ENCODE measurements at places on chromosomes 4 and X.

DNA sequence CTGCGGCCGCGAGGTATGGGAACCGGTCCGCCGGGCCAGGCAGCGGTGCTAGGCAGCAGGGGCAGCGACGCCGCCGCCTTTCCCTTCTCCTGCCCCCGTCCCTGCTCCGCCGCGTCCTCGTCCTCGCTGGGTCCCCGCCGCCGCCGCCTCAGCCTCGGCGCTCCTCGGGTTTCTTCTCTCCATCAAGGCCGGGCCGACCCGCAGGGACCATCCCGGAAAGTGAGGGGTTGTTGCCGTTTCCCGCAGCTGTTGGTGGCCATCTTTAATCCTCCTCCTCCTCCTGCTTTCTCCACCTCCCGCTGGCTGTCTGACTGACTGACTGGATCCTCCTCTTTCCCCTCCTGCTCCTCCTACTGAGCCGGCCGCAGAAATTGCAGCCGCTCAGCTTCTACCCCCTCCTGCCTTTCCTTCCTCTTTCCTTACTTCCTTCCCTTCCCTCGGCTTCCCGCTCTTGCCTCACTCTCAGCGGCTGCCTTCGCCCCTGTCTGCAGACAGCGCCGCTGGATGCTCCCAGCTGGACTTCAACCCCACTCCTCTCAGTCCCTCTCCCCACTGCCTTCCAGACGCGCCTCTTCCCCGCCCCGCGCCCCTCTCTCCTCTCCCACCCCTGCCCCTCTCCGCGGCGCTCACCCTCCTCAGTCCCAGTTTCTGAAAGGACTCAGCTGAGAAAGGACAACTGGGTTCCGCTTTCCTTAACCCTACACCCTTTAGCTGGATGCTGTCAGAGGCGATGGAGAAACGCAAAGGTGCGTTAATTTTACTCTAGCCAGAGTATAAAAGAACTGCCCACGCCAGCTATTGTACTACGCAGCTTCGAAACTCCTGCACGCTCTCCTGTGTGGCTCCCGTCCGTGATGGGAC, at the start of gene WDFY3:
TSS of gene WDFY3 (minus strand) at position 309 of the 861 bp plus-strand sequence. CDS start 106,099 bp downstream, outside the sequence.
- DNase-seq = no peak

- no peak for DNase-seq
Observed at GRCh38 chrX:48998391-48998790, 3.7 kb downstream of the GRIPAP1 start.

DNA sequence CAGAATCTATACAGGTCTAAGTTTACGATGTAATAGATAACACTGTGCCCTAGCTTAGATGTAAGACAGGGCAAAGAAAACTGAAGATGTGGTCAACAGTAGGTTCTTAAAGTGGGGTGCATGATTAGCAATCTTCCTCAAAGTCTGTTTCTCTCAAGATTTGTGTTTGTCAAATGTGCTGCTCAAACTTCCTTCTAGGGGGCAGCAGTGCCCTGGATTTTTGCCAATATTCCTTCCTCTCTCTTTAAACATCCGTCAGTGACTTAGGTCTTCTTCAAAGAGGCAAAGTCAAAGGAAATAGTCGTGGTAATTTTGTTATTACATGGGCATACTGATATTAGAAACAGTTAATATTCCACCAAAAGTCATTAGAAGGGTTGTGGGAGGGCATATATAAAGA, 4.2 kb upstream of the PDHA2 start:
- DNase-seq = no peak

GRCh38 chr4:17717301-17717700, 64.1 kb downstream of the FAM184B start:
- DNase-seq = no peak

DNA sequence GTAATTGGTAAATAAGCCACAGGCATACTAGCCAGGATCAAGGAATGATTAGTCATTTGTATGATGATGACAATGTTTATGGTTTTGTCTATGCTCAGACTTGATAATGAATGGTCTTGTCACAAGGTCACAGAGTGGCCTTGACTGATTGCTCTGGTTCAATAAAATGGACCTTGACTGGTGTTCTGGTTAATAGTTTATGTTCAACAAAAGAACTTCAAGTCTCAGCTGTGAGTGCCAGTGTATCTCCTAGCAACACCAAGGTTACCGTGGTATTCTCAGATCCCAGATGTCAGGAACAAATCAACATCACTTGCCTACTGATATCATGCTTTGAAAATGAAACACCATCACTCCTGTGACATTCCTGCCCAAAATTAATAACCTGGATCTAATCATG, 16.3 kb upstream of the LRAT start:
- DNase-seq = no peak

GRCh38 chr4:44287505-44287904, 161.1 kb downstream of the KCTD8 start:
- DNase-seq = no peak

GRCh38 chr4:76709772-76710090, 188.2 kb downstream of the SOWAHB start:
- no peak for DNase-seq

- DNase-seq = peak; percentile 0
Observed at GRCh38 chr4:46844325-46844917, 64.6 kb downstream of the COX7B2 start.

- no peak for DNase-seq
Observed at GRCh38 chr4:52961666-52962412, 99.7 kb downstream of the RASL11B start.

DNA sequence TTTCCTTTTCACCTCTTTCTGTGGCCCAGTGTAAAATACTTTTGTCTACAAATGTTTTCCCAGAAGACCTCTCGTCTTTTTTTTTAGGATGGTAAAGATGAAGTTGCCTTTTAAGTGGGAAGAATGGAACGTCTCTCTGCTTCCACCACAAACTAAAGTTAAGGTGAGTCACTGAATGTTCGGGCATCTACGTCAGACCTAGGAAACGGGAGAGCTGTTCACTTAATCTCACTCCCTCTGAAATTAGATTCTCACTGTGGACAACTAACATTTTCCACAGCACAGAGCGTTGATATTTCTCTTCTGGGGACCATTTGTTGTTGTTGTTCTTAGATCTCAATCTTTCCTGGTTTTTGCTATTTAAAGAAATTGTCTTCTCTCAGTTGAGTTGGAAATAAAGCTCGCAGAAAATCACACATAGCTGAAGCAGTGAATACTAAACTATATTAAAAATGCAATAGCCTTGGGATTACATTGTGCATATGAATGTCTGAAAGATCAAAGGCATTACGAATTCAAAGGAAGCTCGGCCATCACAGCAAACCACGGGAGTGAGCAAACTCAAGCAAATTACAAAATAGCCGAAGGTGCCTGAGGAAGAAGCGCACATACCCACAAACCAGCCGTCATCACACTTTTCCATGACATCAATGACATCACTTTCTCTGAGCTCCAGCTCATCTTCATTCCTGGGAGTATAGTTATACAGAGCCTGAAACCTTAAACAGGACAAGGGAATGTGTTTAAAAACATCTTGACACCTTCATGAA, 53.9 kb upstream of the PDLIM3 start:
- DNase-seq = no peak

- no peak for DNase-seq
Observed at GRCh38 chr4:185541251-185541727, 6.0 kb upstream of the PDLIM3 start.
